ENCODE measurements at places on chromosomes 5 and 9. TPM values are rescaled to one million over a fixed set of nuclear protein-coding genes. Genes with fewer than 3 reads are reported as not detected.

CAMK4 gene
- 6.8 TPM for polyA plus RNA-seq

SHC3 gene
- 2.6 TPM for polyA plus RNA-seq

PDE6A gene
- 0.09 TPM for polyA plus RNA-seq

FAT2 gene
- 0.16 TPM for polyA plus RNA-seq

MPDZ gene
- polyA plus RNA-seq, result 54.5 TPM

LEAP2 gene
- polyA plus RNA-seq, result 8.6 TPM

PCDHGC3 gene
- 164 TPM for polyA plus RNA-seq

Data from left renal pelvis (tissue), 4 donors.